NCI-H748 treated with DMSO at 0.1 percent for 48 hours (cell line): ENCODE measurements at places on chromosomes 4 and X.

- DNase-seq: no peak
Observed at GRCh38 chr4:39900966-39901365, 76.7 kb downstream of the PDS5A start.

GRCh38 chr4:119039779-119040178 is 95.9 kb upstream of the MYOZ2 start:
- no peak for DNase-seq

DNA sequence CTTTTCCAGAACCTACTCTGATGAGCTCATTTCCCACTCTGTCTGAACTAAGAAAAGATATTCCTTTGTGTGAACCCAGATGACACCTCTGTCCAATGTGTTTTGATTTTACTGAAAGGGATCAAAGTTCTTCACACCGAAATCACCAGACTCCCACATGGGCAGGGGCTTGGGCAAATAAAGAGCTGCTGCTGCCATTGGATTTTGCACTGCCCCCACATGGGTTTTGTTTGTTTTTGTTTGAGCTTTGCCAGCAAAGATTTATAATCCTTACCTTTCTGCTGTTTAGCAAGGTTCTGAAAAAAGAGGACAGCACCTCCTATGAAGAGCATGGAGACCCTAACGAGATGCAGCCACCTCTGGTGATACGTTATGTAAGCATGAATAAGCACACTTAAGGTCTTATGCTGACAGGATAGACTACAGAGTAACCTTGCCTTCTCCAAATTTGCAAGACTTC is 44.3 kb downstream of the HSD17B13 start:
- DNase-seq: no peak

- DNase-seq: no peak
Observed at GRCh38 chr4:156660465-156660864, 311.1 kb downstream of the PDGFC start.

DNA sequence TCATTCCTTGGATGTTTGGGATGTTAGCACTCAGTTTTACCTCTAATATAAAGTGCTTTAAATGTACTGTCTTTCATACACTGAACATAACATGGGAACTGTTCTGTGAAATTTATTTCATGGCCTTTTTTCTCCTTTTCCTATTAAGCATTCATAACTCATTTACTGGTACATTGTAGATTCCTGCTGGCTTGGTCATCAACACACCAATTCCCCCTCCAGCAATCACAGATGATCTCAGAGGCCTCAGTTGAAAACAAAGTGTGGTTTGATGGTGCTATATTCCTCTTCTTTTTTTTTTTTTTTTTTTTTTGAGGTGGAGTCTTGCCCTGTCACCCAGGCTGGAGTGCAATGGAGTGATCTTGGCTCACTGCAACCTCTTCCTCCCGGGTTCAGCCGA is 61.9 kb upstream of the FAM47B start:
- DNase-seq: no peak
